Right ventricle myocardium superior (tissue), 1 donor: ENCODE measurements at places on chromosomes 2 and 18.

GRCh38 chr2:58921676-58922075, 680.6 kb upstream of the FANCL start:
- no peak for DNase-seq

GRCh38 chr18:36862182-36862581, 33.3 kb downstream of the KIAA1328 start:
- DNase-seq = no peak

DNA sequence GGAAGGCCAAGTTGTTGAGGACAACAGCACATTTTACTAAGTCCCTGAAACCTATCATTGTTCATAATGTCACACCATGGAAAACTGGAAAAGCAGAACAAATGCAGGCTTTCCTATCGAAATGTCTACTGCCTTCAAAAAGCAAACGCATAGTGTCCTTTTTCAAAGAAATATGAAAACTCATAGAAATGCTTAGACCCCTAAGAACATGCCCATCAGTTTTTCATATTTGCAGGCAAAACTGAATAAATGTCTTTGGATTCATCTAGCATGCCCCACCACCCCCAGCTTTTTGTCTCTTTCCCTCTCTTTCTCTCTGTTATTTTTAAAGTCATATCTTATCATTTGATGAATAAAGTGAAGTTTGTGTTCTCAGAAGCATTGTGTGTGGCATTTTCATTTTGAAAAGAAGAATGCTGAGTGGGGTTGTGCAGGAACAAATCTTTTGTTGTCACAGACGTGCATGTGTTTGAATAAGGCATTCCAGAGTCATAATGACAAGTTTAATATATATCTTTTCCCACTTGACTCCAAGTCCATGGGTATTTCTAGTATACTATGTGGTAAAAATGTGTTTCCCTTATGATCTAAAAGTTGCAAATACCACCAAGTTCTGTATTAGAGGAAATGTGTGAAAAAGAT, 2180.0 kb upstream of the PIK3C3 start:
- DNase-seq = no peak

- DNase-seq = no peak
Measured at GRCh38 chr2:178197791-178198190, 3.5 kb downstream of the OSBPL6 start.

DNA sequence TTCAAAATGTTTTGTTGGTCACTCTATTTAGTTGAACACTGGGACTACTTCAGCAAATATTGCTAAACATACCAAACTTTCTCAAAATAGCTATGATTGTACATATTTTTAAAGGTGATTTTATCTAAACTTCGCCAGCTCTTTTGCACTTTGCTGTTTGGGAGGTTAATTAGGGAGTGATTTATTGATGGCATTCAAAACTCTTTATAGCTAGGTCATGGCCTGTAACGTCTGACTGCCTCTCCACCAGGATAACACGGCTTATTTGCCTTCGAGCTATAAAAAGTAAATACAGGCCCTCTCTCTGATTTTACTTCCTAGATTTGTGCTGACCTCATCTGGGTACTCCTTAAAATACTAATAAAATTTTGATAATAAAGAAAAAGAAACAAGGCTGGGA, 931.9 kb downstream of the DCDC2C start:
- no peak for DNase-seq

- peak; percentile 43 for DNase-seq
Measured at GRCh38 chr2:16717477-16717876, 51.8 kb upstream of the CYRIA start.

GRCh38 chr2:23549051-23549450, 164.1 kb downstream of the KLHL29 start:
- no peak for DNase-seq

DNA sequence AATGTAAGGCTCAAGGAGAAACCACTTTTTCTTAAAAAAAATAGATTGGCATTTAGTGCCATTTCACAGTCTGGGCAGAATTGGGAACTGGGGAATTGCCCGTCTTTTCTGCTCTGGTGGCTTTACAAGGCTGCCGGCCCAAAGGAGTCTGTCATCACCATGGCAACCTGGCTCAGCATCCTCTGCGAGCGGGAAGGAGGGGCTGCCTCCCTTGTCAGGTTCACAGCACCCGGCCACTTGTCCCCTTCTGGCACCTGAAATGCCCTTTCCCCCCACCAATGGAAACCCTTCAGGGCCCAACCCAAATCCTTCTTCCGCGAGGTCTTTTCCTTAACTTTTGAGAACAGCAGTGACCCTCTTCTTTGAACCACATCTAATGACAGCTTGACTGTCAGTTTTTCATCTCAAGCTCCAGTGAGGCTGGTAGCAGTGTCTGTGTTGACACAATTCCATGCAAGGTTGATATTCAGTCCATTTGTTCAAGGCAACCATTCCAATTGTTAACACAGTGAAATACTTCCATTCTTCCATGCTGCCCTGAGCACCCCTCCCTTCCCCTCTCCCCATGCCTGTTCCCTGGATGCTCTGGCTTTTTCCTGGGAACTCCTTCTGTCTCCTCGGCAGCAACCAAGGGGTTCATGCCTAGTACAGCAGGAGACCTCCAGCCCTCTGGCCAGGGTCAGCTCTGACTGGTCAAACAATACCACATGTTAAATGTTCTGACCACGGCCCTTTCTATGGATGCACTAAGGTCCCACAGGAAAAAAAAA, 79.6 kb downstream of the DNER start:
- DNase-seq = no peak

- DNase-seq = no peak
Measured at GRCh38 chr2:12858786-12859185, 142.1 kb downstream of the TRIB2 start.

DNA sequence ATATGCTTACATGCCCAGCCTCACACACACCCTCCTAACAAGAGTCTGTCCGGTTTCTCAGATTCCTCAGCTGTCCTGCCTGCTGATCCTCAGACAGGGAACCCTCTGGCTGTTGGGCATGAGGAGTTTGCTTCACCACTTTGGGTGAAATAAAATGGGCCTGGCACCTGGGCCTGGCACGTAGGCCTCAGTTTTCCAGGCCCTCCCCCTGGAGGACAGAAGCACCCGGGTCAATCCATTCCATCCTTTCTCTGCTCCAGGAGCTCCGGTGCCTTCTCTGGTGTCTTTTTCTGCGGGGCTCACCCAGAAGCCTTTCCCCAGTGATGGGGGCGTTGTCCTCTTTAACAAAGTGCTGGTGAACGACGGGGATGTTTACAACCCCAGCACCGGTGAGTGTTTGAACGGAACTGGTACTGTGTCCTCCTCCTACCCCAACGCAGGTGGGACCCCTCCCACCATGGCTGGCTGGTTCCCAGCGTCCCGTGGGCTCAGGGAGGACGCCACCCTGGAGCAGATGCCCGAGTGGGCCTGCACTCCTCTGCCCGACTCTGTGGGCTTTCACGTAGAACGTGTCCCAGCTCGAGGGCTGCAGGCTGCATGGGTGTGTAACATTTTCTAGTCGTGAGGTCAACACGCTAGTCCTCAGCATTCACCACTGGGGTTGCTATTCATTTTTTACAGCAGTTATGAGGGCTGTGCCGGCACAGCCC, 62.8 kb downstream of the EMILIN2 start:
- no peak for DNase-seq

- no peak for DNase-seq
Measured at GRCh38 chr2:231490801-231491200, 26.5 kb upstream of the NCL start.

GRCh38 chr2:9703085-9703678, 72.4 kb upstream of the YWHAQ start:
- peak; percentile 68 for DNase-seq
